ENCODE measurements at places on chromosomes 5 and 9. TPM values are rescaled to one million over a fixed set of nuclear protein-coding genes. Genes with fewer than 3 reads are reported as not detected.

Gene GABRA1
- total RNA-seq = not detected

- no peak for DNase-seq
Measured at GRCh38 chr5:170585273-170585948, 81.6 kb downstream of the KCNIP1 start.

Gene ZNF883
- 3.6 TPM for total RNA-seq

Gene EGFL7
- total RNA-seq = 242 TPM

- no peak for DNase-seq
Measured at GRCh38 chr5:55524816-55525215, 9.9 kb downstream of the PLPP1 start.

- no peak for DNase-seq
Measured at GRCh38 chr5:109905906-109906305, 216.2 kb downstream of the MAN2A1 start.

Gene NAIP
- 63.1 TPM for total RNA-seq

Gene TLX3
- not detected for total RNA-seq

Gene FER
- total RNA-seq = 99.2 TPM

- DNase-seq = no peak
Measured at GRCh38 chr9:115189686-115190085, 71.7 kb upstream of the TNC start.

Gene TIFAB
- 0.22 TPM for total RNA-seq

- DNase-seq = no peak
Measured at GRCh38 chr9:81259896-81260295, 429.5 kb downstream of the TLE1 start.

DNA sequence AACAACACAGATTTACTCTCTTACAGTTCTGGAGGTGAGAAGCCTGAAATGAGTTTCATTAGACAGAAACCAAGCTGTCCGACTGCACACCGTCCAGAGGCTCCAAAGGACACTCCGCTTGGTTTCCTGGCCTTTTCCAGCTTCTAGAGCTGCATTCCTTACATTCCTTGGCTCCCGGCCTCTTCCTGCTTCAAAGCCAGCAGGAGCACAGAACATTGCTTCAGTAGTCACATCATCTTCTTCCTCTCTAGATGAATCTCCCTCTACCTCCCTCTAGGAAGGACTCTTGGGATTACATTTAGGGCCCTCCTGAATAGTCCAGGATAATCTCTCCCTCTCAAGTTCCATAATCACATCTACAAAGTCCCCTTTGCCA is 213.3 kb downstream of the CDK5RAP2 start:
- DNase-seq = no peak

- DNase-seq = no peak
Measured at GRCh38 chr9:37187292-37187691, 66.9 kb downstream of the ZCCHC7 start.

DNA sequence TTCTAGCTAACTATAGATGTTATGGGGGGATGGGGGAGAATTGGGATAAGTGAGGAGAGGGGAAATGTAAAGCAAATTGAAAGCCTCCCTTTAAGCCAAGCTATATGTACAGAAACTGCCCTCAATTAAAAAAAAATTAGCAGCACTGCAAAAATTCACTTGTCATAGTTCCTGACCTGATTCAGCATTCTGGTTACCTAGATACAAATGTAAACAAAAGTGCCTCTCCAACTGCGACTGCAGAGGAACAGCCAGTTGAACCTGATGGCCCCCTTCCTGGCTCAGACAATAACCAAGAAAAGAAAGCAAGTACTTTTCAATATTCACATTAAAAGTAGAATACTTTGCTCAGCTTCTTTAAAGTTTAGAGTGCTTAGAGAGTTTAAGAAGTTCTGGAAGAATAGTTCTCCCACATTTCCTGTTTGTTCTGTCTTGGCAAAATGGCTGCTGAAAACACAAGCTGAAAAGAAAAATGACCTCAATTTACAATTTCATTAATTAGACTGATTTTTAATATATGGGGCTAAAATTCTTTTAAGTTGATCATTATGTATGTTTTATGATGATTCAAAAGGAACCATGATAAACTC is 1.5 kb downstream of the FAM81B start:
- no peak for DNase-seq

DNA sequence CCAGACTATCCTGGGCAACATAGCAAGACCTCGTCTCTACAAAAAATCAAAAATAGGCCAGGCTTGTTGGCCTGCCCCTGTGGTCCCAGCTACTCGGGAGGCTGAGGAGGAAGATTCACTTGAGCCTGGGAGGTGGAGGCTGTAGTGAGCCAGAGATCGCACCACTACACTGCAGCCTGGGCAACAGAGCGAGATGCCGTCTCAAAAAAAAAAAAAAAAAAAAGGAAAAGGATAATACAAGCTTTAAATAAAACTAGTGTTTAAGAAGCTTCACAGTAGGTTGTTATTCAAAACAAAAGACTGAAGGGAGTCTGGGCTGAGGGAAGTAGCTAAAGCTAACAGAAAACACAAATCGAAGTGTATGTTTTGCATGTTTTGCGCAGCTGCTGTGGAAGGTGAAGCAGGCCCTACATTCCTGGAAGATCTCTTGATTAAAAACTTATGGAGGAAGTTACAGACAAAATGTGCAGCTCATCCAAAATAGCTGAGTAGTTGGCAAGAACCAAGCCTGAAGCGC is 581 bp upstream of the C9orf40 start:
- no peak for DNase-seq

DNA sequence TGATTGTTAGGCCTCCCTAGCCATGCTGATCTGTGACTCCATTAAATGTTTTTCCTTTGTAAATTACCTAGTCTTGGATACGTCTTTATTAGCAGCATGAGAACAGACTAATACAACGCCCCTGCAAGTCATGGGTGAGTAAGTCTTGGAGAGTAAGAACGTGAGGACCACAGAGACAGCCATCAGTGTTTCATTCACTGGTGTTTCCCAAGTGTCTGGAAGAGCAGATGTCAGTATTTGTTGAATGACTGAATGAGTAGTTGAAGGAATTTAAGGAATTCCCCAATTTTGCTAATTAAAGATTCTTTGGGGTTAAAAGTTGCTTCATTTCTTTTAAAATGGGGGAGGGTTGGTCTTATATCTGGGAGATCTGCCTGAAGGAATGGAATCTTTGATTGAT is 178.8 kb downstream of the TRIO start:
- DNase-seq = no peak

GRCh38 chr9:132731230-132731629 is 61.0 kb downstream of the GTF3C4 start:
- no peak for DNase-seq

GRCh38 chr5:153515301-153515700 is 24.8 kb downstream of the GRIA1 start:
- DNase-seq = no peak

Gene ACTBL2
- not detected for total RNA-seq

Gene SPATA31A3
- not detected for total RNA-seq

DNA sequence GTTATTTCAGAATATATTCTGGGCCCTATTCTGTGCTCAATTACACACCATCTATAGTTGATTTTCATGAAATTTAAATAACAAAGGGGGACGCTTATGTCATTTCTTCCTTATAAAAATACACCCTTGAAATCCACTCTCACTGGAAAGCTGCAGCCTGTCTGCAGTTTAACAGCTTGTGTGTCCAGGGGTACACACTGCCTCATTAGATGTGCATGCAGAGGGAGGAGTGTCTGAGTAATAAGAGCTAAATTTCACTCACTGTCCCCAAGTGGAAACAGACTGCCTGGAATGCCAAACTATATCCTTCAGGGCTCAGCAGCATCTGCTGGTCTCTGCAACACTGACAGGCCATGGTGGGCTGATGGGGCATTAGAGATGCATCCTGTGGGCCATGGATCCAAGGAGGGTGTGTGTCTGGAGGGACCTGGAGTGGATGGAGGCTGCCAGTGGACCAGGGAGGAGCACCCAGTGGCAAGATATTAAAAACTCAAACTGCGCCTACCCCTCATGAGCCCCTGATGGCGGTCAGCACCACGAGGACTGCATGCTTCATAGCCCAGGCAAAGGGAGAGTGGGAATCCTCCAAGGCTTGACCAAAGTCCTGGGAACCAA is 15.8 kb upstream of the TIFAB start:
- DNase-seq = peak; percentile 17

DNA sequence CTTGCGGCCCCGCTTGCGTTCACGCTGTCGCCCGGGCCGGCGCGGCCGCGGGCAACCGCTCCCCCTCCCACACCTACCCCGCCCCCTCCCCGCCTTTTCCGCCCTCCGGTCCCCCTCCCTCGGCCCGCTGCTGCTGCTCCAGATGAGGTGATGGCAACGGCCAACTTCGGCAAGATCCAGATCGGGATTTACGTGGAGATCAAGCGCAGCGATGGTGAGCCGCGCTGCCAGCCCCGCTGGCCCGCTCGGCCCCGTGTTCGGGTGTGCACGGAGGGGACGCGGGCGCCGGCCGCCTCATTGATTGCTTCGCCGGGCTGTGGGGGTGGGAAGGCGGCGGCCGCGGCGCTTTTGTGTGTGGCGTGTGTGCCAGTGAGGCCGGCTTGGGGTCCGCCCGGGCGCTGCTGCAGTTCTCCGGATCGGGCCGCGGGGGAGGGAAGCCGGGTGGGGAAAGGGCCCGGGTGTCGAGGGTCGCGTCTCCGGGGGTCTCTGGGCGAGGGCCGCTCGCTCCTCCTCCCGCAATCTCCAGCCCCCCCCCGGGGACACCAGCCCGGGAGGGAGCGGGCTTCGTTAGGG is 403 bp downstream of the KIF2A start:
- peak; percentile 81 for DNase-seq

DNA sequence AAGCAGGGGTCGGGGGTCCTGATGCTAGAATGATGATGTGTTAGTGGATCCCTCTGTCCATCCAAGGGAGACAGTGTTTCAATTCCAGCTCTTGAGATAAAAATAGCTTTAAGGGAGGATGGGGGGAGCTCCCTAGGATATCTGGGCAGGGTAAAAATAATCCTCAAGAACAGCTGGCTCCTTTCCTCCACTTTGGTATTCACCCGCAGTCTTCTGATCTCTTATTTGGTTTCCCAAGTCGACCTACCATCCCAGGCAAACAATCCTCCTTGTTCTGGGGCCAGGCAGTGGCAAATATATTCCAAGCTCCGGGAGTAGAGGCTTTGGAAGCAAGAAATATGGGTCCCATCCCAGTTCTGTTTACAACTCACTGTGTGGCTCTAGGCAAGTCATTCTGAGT is 14.5 kb upstream of the COL27A1 start:
- no peak for DNase-seq

- DNase-seq = no peak
Measured at GRCh38 chr9:113817171-113817570, 58.9 kb upstream of the ZNF618 start.

Gene PAX5
- total RNA-seq = 1.2 TPM

- no peak for DNase-seq
Measured at GRCh38 chr5:74052441-74053221, 426.6 kb downstream of the ARHGEF28 start.

GRCh38 chr5:119358530-119358900 is 2.7 kb downstream of the TNFAIP8 start:
- DNase-seq = no peak

Gene SLC46A2
- total RNA-seq = 0.27 TPM

GRCh38 chr9:135969064-135969683 is 8.0 kb upstream of the UBAC1 start:
- DNase-seq = no peak

Gene AFAP1L1
- 54.8 TPM for total RNA-seq

Gene C9orf152
- total RNA-seq = not detected

Gene PAEP
- total RNA-seq = not detected

Gene ERAP2
- total RNA-seq = 14.8 TPM

Gene RASEF
- 0.09 TPM for total RNA-seq

Gene TXNDC8
- total RNA-seq = not detected

- no peak for DNase-seq
Measured at GRCh38 chr5:32531885-32532520, 53.4 kb upstream of the SUB1 start.

GRCh38 chr9:108156270-108156998 is 666.9 kb upstream of the KLF4 start:
- DNase-seq = no peak

Gene RGS3
- 43.1 TPM for total RNA-seq

DNA sequence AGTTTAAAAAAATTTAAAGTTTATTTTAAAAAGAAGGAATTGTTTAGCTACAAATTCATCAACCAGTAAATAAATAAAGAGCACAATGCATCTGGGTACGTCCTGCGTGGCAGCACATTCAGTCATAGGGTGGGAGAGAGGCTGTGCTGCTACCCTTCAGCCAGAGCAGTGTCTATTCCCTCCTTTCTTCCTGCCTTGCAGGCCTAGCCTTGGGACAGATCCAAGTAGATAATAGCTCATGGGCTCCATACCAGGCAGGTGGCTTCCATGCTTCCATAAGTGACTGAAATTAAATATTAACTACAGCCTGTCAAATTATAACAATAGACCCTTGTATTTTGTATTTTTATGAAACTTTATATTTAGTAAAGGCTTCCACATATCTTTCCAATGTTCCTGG is 408.3 kb upstream of the RGMB start:
- DNase-seq = no peak

DNA sequence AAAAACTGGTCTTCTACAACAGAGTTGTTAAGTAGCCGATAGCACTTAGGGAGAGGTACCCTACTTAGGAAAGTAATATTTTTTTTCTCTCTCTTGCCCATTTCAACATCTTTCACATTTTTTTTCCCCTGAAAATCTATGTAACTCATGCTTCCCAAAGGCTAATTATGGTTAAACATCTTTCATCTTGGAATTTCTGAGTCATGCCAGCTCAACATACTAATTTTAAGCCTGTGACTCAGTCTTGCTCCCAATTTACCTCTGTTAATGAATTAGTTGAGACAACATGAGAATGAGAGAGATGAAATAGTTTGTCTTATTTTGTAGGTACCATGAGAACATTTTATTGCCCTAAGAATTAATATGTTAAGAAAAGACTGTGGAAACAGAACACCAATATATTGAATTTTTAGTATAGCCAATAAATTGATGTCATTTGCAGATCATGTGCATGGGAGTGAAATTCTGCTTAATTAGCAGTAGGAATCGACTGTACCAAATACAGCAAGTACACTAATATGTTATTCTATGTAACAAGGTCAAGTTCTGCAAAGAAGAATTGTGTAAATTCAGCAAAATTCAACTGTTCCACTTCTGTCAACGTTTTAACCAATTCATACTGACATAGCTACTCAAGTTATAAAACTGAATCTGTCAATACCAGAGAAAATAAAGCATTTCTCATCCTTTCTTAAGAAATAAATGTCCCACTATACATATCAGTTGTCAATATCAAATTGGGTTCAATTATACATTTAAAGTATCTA is 550.0 kb downstream of the PTPRD start:
- DNase-seq = no peak

DNA sequence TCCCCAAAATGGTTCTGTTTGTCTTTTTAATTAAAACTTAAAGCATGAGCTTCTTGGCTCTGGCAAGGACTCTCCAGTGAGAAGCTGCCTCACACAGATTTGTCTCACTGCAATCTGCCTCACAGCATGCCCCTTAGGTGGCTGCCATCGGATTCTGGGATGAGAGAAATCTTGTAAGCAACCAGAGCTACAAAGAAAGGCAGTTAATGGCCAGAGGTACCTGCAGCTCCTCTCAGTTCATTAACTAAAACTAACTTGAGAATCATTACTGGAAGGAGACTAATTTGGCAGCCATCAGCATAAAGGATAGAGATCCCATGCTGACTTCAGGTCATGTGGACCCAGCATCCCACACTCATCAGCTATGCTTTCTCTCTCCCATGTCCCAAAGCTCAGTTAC is 220.6 kb upstream of the DMAC1 start:
- no peak for DNase-seq
